ENCODE measurements at places on chromosomes 4 and X. TPM values are rescaled to one million over a fixed set of nuclear protein-coding genes. Genes with fewer than 3 reads are reported as not detected.

Gene WDR17
- 1.4 TPM for total RNA-seq

Gene CXCL9
- 0.48 TPM for total RNA-seq

Gene RASSF6
- total RNA-seq: not detected

Gene TMEM35A
- not detected for total RNA-seq

Gene SLC10A6
- not detected for total RNA-seq

Gene KIF4A
- 18.7 TPM for total RNA-seq

Data from activated CD8-positive, alpha-beta memory T cell treated with anti-CD3 and anti-CD28 coated beads for 36 hours (primary cell).